Activated CD8-positive, alpha-beta memory T cell treated with anti-CD3 and anti-CD28 coated beads, Interleukin-2, amount 10 ng/mL, durations not matched to agents 7 days and 5 days (primary cell): ENCODE measurements at places on chromosomes 7 and 10.

- H3K27me3 ChIP-seq = peaks cover 20% of the 10 kb centered on the region
- H3K4me3 ChIP-seq = no peak overlapping the region
- H3K27ac ChIP-seq = no peak overlapping the region
- no peak for DNase-seq
Measured at GRCh38 chr7:45407730-45408408, 166.3 kb upstream of the ADCY1 start.

GRCh38 chr7:50674896-50675835, 107.5 kb downstream of the GRB10 start:
- no peak overlapping the region for H3K27ac ChIP-seq
- H3K4me3 ChIP-seq = no peak overlapping the region
- H3K4me1 ChIP-seq = peaks cover 8% of the 10 kb centered on the region
- H3K36me3 ChIP-seq = peaks cover 3% of the 10 kb centered on the region
- peaks cover 17% of the 10 kb centered on the region for H3K27me3 ChIP-seq

- H3K36me3 ChIP-seq = peaks cover 2% of the 10 kb centered on the region
- DNase-seq = no peak
- peaks cover 53% of the 10 kb centered on the region for H3K4me1 ChIP-seq
- H3K27me3 ChIP-seq = peaks cover 58% of the 10 kb centered on the region
- no peak overlapping the region for H3K27ac ChIP-seq
- no peak overlapping the region for H3K4me3 ChIP-seq
Measured at GRCh38 chr7:29287366-29287765, 92.8 kb downstream of the CHN2 start.

- H3K4me3 ChIP-seq = no peak overlapping the region
- no peak for DNase-seq
- peaks cover 6% of the 10 kb centered on the region for H3K4me1 ChIP-seq
- peaks cover 71% of the 10 kb centered on the region for H3K27me3 ChIP-seq
Measured at GRCh38 chr7:22586786-22587140, 86.8 kb upstream of the STEAP1B start.

- no peak for DNase-seq
- no peak overlapping the region for H3K4me3 ChIP-seq
- peaks cover 4% of the 10 kb centered on the region for H3K4me1 ChIP-seq
Measured at GRCh38 chr7:46153951-46154787, 233.1 kb upstream of the IGFBP3 start.

GRCh38 chr10:6838118-6838517, 258.0 kb upstream of the PRKCQ start:
- H3K4me1 ChIP-seq = peaks cover 3% of the 10 kb centered on the region
- no peaks in the 10 kb centered on the region for H3K36me3 ChIP-seq
- H3K27ac ChIP-seq = no peak overlapping the region
- H3K27me3 ChIP-seq = peaks cover 14% of the 10 kb centered on the region
- no peak overlapping the region for H3K4me3 ChIP-seq

DNA sequence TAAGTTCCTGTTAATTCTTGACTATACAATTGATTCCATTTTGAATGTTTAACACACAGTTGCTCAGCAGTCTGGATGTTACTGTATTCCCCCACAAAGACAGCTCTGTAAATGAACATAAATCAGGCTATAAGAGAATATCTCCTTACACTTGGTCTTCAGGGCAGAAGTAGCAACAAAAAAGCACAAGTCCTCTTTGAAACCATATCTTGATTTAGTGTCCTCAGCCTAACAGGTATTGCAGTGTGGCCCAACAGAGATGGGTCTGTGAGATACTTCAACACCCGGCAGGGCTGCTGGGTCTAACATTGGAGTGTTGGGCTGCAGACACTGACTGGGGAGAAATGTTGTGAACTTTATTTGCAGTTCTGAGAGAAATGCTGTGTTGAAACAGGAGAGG, 75.8 kb downstream of the CUL1 start:
- peaks cover 23% of the 10 kb centered on the region for H3K4me1 ChIP-seq
- no peak overlapping the region for H3K27ac ChIP-seq

GRCh38 chr10:52988923-52989322, 216.3 kb upstream of the MBL2 start:
- no peak for DNase-seq
- no peak overlapping the region for H3K4me3 ChIP-seq
- no peaks in the 10 kb centered on the region for H3K36me3 ChIP-seq
- H3K4me1 ChIP-seq = no peaks in the 10 kb centered on the region

DNA sequence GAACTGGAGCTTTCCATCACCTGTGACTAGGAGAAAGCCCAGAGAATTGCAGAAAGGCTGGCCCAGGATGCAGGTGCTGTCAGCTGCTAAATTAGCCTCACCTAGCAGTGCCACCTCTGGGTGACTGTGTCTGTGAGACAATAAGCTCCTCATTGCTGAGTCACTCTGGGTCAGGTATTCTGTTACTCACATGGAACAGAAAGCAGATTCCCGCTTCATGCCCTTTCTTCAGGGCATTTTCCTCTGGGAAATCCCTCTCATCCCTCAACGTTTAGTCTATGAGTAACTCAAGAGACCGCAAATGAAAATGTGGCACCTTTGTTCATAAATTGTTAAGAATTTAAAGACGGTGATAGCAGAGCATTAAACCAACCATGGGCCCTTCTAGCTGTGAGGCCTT, 184.0 kb downstream of the ADAM12 start:
- no peaks in the 10 kb centered on the region for H3K36me3 ChIP-seq
- no peak overlapping the region for H3K27ac ChIP-seq
- no peak for DNase-seq
- no peaks in the 10 kb centered on the region for H3K27me3 ChIP-seq
- no peaks in the 10 kb centered on the region for H3K4me1 ChIP-seq
- no peak overlapping the region for H3K4me3 ChIP-seq

DNA sequence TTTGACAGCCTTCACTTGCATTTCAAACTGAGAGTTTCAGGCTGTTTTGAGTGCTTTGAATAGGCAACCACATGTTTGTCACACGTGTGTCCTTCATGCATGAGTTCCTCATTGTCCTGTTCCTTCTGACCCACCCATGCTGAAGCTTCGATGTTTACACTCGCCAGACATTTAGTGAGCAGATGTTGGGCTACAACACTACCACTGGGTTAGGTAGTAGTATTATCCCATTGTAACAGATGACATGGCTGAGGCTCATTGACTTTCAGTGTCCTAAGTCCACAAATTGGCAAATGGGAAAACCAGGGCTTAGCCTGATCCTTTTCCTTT, 456.1 kb downstream of the PHTF2 start:
- H3K27me3 ChIP-seq = no peaks in the 10 kb centered on the region
- no peak overlapping the region for H3K27ac ChIP-seq
- DNase-seq = no peak
- H3K36me3 ChIP-seq = no peaks in the 10 kb centered on the region
- no peaks in the 10 kb centered on the region for H3K4me1 ChIP-seq
